ENCODE measurements at places on chromosomes 11 and 22.

GRCh38 chr11:67689178-67689577, 14.8 kb upstream of the ALDH3B2 start:
- no peak for DNase-seq

DNA sequence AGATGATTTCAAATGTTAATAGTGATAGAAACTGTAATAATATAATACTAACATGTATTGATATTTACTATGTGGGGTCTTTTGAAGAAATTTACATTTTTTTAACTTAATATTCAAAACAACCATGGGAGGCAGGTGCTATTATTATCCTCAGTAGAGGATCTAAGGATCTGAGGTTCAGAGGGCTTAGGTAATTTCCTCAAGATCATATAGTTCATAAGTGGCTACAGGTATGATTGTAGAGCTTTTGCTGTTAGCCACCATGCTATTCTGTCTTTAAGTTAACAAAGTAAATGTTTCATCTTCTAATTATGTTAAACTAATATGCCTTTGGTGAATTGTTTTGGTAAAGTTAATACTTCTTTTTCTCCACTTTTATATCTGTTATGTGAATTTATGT, 83.6 kb downstream of the PDE3B start:
- no peak for DNase-seq

GRCh38 chr11:45289369-45289768, 3.2 kb upstream of the SYT13 start:
- no peak for DNase-seq

GRCh38 chr22:44025171-44026065, 1.3 kb downstream of the PARVB start:
- DNase-seq, result no peak

DNA sequence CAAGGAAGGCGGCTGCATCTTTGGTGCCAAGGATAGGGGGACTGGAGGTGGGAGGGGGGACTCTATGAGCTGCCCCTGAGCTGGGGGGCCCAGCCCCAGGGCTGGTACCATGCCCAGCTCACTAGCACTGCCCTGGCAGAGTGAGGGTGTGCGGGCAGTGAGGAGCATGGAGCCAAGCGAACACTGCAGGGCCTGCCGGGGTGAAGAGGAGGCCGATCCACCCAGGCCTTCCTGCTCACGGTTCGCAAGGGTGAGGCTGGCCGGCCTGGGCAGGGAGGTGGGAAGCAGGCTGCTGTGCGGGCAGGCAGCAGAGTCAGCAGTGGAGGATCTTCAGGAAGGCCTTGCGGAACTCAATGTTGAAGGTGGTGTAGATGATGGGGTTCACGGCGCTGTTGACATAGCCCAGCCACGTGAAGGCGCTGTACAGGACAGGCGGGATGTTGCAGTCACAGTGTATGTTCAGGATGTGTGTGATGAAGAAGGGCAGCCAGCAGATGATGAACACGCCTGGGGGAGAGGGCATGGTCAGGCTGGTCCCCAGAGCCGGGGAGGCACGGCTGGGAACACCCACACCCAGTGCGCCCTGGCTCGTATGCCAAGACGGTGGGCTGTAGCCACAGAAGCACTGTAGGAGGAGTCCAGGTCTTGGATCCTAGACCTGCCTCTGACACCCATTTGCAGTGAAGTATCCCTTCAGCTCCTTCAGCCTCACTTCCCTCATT, 23.0 kb downstream of the ANKK1 start:
- no peak for DNase-seq

- no peak for DNase-seq
These were observed 2.1 kb downstream of the CHRNA10 start for GRCh38 chr11:3669128-3669527.

GRCh38 chr11:124758355-124759265, 3.5 kb downstream of the ESAM start:
- peak; percentile 42 for DNase-seq
